Fibroblast of lung (primary cell): ENCODE measurements at places on chromosomes 6 and 20. TPM values are rescaled to one million over a fixed set of nuclear protein-coding genes. Genes with fewer than 3 reads are reported as not detected.

The TRIM31 gene
- not detected in 2 replicates for total RNA-seq

The CABLES2 gene
- total RNA-seq = 0.51 and 0.66 TPM in 2 replicates

DNA sequence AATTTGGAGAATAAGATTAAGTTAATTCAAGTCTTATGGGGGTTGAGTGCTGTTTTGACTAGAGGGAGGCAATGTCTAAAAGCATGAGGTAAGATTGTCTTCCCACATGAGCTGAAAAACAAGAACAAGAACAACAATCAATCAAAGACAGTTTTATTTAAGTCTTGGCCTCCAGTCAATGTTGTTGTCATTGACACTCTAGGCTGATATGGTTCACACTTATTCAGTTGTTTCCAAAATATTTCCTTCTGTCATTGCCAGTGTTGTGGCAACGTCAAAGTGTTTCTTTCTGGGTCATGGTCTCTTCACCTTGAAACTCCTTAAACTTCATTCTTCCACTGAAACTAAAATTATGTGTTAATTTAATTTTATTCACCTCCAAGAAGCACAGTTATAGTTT lies 72.4 kb downstream of the GRIK2 start:
- DNase-seq = no peak

GRCh38 chr6:75472885-75473284 lies 20.7 kb downstream of the FILIP1 start:
- no peak for DNase-seq

DNA sequence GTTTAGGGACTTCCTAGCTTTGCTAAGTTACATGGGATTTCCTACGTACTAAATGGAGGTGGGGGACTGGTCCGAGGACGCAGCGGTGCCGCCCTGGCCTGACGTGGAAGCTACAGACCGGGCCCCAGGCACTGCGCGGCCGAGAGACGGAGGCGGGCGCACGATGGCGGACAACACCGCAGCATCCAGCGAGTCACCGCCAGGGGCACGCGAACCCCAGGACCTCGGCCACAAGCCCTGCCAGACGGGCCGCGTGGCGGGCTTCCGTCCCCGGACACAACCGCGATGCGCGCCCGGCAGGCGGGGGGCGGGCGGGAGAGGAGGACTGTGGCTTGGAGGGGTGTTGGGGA lies 1516.9 kb upstream of the DEFB115 start:
- no peak for DNase-seq

- no peak for DNase-seq
These were observed 1321.1 kb upstream of the GJE1 start for GRCh38 chr6:140811642-140812041.

DNA sequence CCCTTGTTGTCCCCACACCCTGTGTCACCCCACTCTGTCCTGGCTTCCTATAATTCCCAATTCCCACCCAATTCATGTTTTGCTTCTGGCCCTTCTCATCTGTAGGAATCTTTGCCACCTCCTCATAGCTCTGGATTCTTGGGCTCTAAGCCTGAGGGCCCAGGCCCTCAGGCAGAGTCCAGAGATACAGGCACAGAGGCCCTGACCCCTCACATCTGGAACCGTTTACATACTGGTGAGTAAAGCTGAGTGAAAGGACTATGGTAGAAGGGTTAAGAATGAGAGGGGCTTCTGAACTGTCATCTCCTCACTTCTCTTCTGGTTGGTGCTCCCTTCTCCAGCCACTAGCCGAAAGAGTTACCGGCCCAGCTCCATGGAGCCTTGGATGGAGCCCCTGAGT lies 13.6 kb downstream of the PRRC2A start:
- no peak for DNase-seq

DNA sequence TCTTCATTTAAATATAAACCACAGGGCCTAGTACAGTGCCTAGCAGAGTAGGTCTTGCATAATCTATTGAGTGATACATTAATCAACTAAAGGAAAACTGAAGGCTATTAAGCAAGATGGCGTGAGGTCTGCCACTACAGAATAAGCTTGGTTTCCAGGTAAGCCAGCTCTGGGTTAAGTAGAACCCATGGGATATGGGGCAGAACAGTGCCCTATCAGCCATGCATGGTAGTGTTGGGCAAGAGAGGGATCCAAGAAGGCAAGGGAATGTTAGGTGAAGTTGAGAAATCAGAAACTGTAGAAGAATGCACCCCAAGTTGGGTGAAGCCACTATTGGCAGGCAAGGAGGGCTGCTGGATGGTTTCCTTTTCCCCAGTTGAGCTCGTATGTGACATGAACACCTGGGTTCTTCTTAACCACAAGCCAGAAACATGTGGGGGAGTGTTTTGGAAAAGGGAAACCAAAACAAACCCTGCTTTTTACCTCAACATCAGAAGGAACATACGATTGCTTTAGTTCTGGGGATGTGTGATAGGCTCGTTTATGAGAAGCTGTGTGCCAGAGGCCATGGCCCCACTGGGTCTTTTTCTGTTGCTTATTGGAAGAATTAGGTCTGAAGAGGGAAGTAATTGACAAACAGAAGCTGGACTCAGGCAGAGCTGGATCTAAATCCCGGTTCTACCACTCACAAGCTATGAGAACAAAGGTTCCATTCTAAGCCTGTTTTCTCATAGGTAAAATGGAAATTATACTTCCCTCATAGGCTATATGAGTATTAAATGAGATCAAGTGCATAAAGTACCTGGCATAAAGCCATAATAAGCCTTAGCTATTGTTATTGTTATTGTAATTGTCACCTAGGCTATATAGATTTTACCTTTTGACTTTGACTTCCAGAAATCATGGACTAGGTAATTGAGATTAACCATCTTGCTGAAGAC lies 33.5 kb downstream of the NEDD9 start:
- DNase-seq = no peak

GRCh38 chr6:47334334-47334733 lies 24.6 kb upstream of the TNFRSF21 start:
- no peak for DNase-seq

GRCh38 chr20:47465335-47466090 lies 36.2 kb upstream of the NCOA3 start:
- no peak for DNase-seq

- DNase-seq = no peak
These were observed 32.1 kb downstream of the SNAI1 start for GRCh38 chr20:50014570-50015562.

- DNase-seq = no peak
These were observed 111.5 kb downstream of the PRND start for GRCh38 chr20:4833074-4833728.

DNA sequence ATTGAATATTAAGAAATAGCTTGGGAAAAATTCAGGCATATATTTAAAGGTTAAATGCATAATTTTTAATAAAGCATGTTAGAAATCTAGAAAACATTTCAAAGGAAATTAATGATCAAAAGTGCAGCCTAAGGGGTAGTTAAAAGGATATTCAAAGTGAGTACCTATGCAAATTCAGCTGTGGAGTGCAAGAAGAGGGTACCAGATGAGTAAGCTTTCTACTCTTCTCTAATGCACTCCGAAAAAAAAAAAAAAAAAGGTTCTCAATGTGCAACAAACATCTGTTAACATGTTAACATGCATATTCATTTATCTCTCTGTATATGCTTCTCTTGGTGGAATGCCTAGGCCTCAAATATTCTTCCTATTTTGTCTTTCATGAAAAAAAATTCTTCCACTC lies 32.0 kb upstream of the KATNA1 start:
- no peak for DNase-seq
